ENCODE measurements at places on chromosomes 16 and 17. TPM values are rescaled to one million over a fixed set of nuclear protein-coding genes. Genes with fewer than 3 reads are reported as not detected.

- H3K4me1 ChIP-seq: peaks cover 13% of the 10 kb centered on the region
- no peaks in the 10 kb centered on the region for H3K36me3 ChIP-seq
- H3K4me3 ChIP-seq: no peak overlapping the region
- no peak overlapping the region for H3K27ac ChIP-seq
- no peaks in the 10 kb centered on the region for H3K27me3 ChIP-seq
Measured at GRCh38 chr17:18161207-18162145, 22.2 kb upstream of the ALKBH5 start.

DNA sequence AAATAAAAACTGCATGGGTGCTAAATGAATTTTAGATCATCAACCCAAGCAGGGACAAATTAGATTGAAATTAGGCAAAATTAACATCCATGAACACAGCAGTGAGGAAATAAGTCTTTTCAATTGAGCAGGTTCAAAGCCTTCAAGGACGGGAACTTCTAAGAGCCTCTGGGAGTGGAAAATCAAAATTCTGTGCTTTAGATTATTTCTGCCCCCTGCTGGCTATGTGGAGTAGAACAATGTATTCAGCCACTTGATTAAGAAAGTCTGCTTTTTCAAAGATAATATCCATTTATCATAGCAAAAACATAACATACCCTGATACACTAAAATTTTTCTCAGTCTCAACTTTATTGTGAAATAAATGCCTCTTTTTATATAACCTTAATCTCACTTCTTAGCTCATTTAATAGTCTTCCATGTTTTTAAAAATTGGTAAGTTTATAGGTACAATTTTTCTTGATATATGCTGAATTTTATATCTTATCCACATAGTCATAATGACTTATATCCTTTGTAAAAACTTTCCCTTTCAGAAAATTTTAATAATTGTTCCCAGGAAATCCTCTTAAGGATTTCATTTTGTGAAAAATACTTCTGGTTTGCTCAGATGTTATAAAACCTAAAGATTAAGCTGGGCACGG, 28.1 kb upstream of the NOL11 start:
- no peaks in the 10 kb centered on the region for H3K4me1 ChIP-seq
- no peaks in the 10 kb centered on the region for H3K27me3 ChIP-seq
- no peak overlapping the region for H3K27ac ChIP-seq

DNA sequence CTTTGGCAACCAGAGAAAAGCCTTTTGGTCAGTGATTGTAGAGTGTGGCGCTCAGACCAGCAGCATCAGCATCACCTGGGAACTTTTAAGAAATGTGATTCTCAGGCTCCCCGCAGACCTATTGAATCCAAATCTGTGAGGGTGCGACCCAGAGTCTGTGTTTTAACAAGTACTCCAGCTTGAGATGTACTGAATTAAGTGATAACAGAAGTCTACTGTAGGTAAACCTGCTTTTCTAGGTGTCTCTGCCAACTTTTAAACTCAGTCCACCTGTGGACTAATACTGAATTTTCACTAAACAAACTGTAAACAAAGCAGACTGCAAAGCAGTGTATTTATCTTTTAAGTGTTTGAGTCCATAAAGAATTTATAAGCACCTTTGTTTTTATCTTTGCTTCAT, 43.6 kb downstream of the NUP93 start:
- H3K27me3 ChIP-seq: no peaks in the 10 kb centered on the region
- no peak overlapping the region for H3K27ac ChIP-seq
- no peaks in the 10 kb centered on the region for H3K36me3 ChIP-seq
- H3K4me3 ChIP-seq: no peak overlapping the region
- H3K4me1 ChIP-seq: peaks cover 23% of the 10 kb centered on the region

Gene PRDM7
- not detected for total RNA-seq

Gene PYDC1
- total RNA-seq: not detected

Gene OTOA
- total RNA-seq: not detected
